NT2/D1 (cell line): ENCODE measurements at places on chromosomes 3 and 15.
A peak's percentile ranks its signal among the peaks of the same experiment; 100 is the strongest.

DNA sequence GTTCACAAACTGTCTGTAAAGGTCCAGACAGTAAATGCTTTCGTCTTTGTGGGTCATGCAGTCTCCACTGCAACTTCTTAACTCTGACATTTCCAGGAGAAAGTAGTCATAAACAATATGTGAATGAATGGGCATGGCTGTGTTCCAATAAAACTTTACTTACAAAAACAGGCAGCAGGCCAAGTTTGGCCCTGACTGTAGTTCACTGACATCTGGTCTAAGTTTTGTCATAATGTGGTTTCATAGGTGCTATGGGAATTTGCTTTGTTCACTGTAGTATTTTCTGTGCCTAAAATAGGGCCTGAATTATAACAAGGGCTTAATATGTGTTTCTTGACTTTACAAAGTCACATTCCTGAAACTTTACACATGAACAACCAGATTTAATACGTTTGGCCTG, 186.0 kb upstream of the KBTBD8 start:
- no peak for DNase-seq

DNA sequence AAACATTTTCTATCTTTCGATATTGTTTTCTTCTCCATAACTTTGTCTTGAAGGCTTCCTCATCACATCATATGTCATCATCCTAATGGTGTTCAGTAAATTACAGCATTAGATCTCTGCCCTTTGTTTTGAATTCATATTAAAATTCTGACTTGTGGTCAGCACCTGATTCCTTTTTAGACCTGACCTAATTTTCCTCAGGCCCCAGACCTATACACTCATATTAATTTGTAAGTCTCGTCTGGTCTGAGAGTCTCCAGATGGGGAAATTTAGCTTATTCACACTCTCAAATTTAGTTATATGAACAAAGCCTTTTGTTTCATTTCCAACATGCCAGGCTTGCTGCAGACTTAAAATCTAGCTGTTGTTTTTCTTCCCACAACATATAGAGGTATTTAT, 248.4 kb downstream of the KCNH8 start:
- DNase-seq: no peak

- no peak for DNase-seq
These were observed 26.4 kb upstream of the TNFAIP8L3 start for GRCh38 chr15:51121118-51121517.

DNA sequence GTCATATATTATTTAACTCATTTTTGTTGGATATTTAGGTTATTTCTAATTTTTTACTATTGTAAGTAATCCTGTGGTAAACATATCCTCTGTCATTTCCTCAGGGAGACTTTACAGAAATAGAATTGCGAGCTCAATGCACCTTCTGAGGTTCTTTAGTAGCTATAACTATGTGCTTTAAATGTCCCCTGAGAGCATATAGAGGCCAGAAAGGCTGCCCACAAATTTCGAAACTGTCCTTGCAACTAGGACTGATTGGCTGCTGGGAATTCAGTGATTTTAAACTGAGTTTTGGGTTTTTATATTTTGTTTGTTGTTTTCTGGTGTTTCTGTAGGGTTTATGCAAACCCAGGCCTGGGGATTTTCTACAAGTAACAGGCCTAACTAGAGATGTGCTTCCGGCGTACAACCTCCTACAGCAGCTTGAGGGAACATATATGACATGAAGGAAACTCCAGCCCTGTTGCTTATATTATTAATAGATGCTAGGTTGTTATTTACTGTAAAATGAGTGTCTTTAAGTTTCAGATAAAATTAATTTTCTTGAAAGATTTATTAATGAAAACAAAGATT, 29.1 kb upstream of the P4HTM start:
- DNase-seq: no peak

GRCh38 chr3:25372167-25372566, 55.9 kb upstream of the RARB start:
- DNase-seq: no peak

- DNase-seq: no peak
These were observed 8.7 kb downstream of the ZNF774 start for GRCh38 chr15:90360746-90361145.

DNA sequence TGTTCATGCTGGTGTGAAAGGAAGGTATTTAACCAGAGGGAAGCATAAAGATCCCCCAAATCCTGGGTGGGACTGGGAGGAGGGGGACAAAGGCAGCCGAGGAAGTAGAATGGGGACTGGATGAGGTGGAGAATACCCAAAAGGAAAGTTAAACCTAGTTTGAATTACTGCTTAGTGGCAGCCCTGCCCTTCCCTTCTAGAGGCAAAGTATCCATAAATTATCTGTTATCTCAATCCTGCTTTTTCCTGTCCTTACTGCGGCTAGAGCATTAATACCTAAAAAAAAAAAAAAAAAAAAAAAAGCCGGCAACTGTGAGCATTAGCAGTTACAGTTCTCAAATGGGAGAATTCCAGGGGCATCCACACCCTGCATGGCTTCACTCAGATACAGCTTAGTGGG, 139.0 kb downstream of the RYR3 start:
- DNase-seq: no peak

- DNase-seq: no peak
These were observed 67.9 kb downstream of the LMLN start for GRCh38 chr3:198027799-198028390.

DNA sequence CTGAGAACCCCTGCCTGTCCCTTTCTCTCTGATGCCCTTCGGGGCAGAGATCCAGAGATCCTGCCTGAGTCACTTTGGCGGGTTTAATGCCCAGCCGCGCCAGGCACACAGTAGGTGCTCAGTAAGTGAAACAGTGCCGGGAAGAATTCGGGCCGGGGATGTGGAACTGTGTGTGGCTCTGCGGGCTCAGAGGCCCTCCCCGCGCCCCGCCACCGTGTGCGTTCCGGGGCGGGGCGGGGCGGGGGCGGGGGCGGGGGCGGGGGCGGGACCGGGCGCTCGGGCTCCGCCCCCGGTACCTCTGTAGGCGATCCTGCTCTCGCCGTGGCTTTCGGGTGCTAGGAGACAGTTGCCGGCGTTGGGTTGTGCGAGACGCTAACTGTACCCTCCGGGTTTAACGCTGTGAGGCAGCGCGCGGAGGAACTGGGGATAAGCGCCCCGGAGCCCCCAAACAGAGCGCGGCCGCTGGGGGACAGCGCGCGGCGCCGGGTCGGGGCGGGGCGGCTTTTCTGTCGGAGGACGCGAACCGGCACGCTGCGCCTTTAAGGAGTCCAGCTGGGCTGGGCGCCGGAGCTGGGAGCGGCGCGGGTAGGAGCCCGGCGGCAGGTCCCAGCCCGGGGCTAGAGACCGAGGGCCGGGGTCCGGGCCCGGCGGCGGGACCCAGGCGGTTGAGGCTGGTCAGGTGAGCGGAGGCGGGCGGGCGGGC, at the start of gene ABHD6:
TSS of gene ABHD6 (plus strand) at position 555 of the 703 bp plus-strand sequence. CDS start 18,795 bp downstream, outside the sequence.
- DNase-seq: peak; percentile 38
